Suprapubic skin (tissue), 4 donors: ENCODE measurements at places on chromosomes 6 and 20.

- no peak for DNase-seq
These were observed 35.4 kb upstream of the ANGPT4 start for GRCh38 chr20:951384-952169.

DNA sequence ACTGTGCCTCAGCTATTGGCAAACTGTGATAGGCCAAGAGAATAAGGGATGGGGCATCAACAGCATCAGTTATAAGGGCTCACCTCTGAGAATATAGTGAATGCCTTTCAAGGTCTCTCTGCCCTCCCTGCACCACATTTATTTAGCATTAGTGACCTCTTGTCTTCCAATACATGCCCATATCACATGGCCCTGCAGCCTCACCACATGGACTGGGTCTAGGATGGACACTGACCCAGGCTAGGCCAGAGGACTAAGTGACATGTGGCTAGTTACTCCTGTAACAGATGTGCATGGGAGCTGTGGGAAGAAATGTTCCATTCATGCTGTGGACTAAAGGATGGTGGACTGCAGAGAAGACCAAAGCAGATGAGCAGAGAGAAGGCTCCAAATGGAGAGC is 3.2 kb upstream of the BTN2A2 start:
- no peak for DNase-seq

DNA sequence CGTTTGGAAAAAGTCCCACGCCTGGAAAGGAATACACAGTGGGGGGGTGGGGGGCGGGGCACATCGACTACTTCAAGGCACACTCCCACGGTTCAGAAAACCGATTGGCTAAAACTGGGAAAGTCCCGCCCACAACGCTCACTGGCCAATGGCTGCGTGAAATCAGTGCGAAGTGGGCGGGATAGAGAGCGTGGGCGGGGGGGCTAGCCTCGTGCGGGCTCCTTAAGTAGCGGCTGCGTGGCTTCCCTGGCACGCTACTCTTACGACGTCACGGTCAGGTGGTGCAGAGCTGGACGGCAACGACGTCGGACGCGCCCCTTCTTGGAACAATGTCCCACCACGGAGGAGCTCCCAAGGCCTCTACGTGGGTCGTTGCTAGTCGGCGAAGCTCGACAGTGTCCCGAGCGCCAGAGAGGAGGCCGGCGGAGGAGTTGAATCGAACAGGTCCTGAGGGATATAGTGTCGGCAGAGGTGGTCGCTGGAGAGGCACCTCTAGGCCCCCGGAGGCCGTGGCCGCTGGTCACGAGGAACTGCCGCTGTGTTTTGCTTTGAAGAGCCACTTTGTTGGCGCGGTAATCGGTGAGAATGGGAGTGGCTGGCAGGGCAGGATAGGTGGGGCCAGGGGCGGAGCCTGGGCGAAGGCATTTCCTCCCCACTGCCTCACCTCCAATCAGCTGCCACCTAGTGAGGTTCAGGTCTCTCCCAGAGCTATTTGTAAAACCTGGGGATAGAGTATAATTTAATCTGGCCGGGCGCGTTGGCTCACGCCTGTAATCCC is at the start of gene DDX43:
DDX43 (plus strand) TSS at position 252 of the 778 bp plus-strand sequence; CDS start at position 330, 78 bp downstream.
- DNase-seq, result no peak

- DNase-seq, result no peak
These were observed 132.2 kb downstream of the PRND start for GRCh38 chr20:4853757-4854560.

DNA sequence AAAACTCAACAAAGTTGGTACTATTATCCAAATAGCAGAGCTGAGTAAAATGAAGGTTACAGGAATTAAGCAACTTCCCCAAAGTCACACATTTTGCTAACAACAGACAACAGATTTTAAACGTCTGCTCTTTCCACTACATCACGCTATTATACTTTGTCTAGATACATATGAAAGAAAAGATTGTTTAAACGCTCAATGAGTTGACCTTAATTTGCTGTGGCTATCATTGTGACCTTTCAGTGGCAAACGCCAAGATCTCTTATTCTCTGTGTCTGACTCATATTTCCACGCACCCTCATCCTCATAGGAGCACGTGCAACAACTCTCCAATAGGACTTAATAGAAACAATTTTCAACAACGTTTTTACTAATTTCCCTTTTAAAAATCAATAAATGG is 540.1 kb downstream of the MAFB start:
- DNase-seq, result no peak

GRCh38 chr6:43575105-43575771 is 600 bp downstream of the XPO5 start:
- no peak for DNase-seq

DNA sequence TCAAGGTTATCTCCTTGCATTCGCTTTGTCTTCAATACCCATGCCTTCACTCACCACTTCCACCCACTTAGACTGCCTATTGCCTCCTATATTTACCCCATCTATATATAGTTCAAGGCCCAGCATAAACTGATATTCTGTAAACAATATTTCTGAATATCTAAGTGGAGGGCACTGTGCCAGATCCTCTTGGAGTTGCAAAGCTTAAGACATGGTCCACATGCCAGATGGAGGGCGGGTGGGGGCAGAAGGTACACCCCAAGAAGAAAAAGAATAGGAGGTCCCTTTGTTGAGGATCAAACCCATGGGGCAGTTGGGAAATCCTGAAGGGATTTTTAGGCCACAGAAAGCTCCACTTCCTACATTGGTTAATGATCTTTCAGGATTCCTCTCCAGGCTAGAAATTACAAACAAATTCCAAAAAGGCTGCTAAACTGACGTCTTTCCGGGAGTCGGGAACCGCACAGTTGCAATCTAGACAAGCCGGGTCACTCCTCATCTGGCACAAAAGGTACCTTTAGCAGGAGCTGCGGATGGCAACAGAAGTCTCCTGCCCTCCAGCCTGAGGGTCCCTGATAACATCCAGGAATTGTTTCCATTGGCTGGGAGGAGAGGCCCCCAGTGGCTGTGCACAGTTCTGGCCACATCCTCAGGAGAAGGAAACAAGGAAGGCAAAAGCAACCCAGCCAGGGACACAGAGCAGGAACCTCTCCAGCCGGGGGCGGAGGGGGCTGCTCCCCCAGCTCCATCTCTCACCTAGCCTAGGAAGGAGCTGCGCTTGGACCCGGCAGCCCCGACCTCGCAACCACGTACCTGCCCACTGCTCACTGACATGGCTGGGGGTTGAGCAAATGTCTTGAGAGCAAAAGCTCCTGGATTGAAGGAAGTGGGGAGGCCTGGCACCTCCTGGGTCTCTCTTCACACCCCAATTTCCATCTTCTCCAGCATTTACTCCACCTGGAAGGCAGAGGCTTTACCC is 5.9 kb upstream of the LPIN3 start:
- DNase-seq, result peak; percentile 44

- no peak for DNase-seq
These were observed 66.9 kb downstream of the CARMIL1 start for GRCh38 chr6:25346064-25346463.

DNA sequence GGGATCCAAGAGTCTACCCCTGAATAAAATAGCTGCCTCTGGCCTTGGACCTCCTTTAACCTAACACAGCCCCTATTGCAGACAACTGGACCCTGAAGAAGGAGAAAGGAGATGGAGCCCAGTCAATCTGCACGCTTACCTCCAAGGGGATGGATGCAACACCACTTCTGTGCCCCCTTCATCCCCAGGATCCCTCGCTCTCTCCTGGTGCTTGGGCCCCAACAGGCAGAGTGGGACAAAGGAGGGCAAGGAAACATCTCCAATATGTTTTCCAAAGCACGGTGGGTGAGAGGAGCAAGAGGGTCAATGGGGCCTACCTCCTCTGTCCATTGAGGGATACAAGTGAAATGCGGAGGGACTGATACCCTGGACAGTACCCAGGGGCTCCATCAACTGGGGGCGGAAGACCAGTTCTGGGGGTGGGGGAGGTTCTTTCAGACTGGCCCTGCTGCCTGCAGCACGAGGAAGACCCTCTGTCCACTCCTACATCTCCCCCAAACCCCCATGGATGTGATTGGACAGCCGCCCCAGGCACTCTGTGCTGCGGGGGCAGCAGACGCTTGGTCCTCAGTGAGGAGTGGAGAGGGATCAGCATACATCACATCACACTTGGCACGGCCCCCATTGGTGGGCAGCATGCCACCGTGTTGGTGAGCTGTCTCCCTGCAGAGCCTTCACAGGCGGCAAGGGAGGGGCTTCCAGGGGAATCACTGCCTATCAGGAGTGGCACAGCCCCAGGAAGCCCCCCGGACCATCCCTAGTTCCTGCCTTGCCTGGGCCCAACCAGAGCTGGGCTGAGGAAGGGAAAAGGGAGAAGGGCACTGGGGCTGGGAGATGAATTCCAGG is 70.6 kb downstream of the MRPL14 start:
- DNase-seq, result no peak

GRCh38 chr20:52614051-52614863 is 357.9 kb upstream of the TSHZ2 start:
- DNase-seq, result no peak

DNA sequence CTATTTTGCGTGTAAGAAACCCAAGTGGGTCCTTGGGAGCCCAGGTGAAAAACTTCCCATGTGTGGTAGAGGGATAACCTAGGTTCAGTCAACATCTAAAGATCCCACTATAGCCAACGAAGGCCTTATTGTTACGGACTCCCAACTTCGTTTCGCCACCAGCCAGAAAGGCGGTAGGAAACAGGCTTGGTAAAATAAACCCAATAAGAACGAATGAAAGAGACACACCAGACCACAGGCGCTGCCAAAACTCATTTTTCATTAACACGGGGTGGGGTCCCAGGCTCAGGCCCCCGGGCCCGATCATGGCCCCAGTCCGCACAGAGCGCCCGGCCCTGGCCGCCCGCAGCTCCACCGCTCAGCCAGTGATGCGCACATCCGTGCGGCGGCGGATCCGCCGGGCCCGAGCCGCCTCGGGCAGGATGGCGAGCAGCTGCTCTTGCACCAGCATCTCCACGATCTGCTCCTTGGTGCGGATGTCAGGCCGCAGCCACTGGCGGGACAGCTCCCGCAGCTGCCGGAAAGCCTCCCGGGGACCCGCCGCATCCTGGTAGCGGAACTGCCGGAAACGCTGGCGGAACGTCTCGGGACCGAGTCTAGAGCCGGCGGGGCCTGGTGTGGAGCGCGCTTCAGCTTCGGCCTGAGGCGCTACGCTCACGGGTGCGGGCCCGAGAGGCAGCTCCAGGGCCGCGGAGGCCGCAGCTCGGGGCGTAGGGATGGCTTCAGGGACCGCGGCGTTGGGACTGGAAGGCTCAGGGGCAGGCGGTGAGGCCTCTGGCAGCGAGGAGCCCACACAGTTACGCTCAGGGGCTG is 709 bp downstream of the SCAND1 start:
- peak; percentile 83 for DNase-seq

GRCh38 chr6:140050101-140050995 is 675.9 kb upstream of the CITED2 start:
- no peak for DNase-seq

DNA sequence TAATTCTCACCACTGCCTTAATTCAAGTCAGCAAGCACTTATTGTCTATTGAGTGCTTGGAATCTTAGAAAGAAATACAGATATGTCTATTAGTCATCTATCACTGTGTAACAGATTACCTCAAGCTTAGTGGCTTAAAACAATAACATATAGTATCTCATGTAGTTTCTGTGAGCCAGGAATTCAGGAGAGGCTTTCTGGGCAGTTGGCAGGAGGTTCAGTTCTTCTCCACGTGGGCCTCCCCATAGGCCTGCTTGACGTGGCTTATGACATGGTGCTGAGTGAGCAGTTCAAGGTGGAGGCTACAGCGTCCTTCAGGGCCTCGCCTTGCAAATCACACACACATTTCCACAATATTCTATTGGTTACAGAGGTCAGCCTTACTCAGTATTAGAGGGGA is 69.7 kb downstream of the DTD1 start:
- DNase-seq, result no peak

DNA sequence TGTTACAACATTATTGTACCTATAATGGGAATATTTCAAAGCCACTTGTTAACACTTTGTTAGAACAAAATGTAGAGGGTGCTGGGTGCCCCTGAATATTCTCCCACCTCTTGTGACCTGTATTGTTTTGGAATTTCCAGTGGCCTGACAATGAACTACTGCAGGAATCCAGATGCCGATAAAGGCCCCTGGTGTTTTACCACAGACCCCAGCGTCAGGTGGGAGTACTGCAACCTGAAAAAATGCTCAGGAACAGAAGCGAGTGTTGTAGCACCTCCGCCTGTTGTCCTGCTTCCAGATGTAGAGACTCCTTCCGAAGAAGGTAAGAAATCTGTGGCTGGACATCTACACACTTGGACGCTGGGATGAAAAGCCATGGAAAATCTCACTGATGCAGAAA is 28.9 kb downstream of the PLG start:
- DNase-seq, result no peak

GRCh38 chr20:15205719-15206118 is 868.3 kb upstream of the FLRT3 start:
- no peak for DNase-seq

GRCh38 chr6:16136621-16137450 is 8.0 kb downstream of the MYLIP start:
- DNase-seq, result no peak

GRCh38 chr6:148620579-148621298 is 126.1 kb upstream of the UST start:
- DNase-seq, result no peak

- no peak for DNase-seq
These were observed 31.0 kb downstream of the KCNQ2 start for GRCh38 chr20:63441136-63442099.

- DNase-seq, result no peak
These were observed 544.3 kb downstream of the KIF16B start for GRCh38 chr20:16028923-16029322.

DNA sequence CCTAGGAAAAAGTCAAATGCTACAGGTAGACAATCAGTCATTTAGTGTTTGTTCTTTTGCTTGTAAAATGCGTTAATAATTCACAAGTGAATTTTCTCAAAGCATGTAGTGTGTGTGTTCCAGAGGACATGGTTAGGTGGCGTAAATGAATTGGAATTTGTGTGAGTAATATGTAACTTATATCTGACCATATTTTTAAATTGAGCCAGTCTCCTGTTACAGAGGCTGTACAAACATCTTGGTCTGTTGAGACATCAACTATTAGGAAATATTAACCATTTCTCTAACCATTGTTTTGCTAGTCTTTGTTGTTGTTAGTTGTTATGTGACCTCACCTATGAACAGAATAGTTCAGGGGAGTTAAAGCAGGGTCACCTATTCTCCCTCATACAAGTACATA is 22.7 kb downstream of the MCM8 start:
- no peak for DNase-seq

- DNase-seq, result no peak
These were observed 19.1 kb upstream of the PGK2 start for GRCh38 chr6:49806145-49806544.

GRCh38 chr6:15911753-15912504 is 217.0 kb upstream of the MYLIP start:
- DNase-seq, result no peak

- DNase-seq, result no peak
These were observed 82.3 kb upstream of the BMP2 start for GRCh38 chr20:6685181-6685582.

GRCh38 chr6:39892490-39893129 is 41.7 kb downstream of the MOCS1 start:
- DNase-seq, result no peak

DNA sequence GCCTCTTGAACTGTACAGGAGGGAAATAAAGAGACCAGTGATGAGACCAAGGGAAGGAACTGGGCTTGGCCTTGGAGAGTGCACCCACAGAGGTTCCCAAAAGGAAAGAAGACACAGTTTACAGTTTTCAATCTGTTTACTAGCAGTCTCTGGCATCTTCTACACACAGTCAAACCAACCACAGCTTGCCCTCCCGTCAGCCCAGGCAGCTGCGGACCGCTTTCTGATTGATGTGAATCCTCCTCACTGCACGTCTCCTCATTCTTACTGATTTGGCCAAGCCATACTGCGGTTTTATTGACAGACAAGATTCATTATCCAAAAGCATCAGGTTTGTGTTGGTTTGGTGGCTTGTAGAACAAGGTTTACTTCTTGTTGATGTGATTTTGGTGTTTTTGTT is 104.5 kb upstream of the ASF1A start:
- DNase-seq, result no peak
